ENCODE measurements at places on chromosomes 13 and 19.
A peak's percentile ranks its signal among the peaks of the same experiment; 100 is the strongest.

DNA sequence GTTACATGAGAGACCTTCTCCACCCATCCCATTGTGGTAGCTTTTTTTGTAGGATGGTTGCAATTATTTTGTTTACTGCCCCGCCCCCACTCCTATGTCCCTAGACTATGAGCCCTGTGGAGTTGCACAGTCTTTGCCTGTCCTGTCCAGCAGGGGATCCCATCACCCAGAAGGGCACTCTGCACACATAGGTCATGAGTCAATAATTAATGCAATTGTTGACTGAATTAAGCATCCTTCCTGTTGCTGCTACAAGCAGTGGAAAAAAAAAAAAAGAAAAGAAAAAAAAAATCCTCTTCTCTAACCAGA is 14.2 kb downstream of the C19orf81 start:
- DNase-seq = no peak

DNA sequence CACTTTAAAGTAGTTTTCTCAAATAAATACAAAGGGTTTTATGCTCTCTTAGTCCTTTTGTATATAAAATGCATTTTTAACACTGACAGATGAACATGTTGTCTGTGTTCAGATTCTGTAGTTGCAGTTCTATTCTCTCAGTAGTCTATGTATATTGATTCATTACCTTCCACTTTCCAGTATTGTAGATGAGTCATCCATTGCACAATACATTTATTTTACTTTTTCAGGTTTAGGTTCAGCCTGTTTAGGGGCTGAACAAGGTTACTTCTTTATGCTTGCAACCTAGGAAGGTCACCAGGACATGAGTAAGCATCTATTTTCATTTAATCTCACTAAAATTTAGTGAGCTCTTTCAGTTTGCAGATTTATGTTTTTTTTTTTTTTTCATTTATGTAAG is 173.6 kb downstream of the NALCN start:
- no peak for DNase-seq

- DNase-seq = no peak
Measured at GRCh38 chr19:32810452-32810851, 59.1 kb downstream of the SLC7A9 start.

GRCh38 chr13:21894091-21894490 is 223.2 kb downstream of the FGF9 start:
- DNase-seq = no peak

GRCh38 chr13:80235166-80235966 is 105.6 kb downstream of the SPRY2 start:
- DNase-seq = no peak

- no peak for DNase-seq
Measured at GRCh38 chr13:29136341-29136740, 316.2 kb downstream of the MTUS2 start.

DNA sequence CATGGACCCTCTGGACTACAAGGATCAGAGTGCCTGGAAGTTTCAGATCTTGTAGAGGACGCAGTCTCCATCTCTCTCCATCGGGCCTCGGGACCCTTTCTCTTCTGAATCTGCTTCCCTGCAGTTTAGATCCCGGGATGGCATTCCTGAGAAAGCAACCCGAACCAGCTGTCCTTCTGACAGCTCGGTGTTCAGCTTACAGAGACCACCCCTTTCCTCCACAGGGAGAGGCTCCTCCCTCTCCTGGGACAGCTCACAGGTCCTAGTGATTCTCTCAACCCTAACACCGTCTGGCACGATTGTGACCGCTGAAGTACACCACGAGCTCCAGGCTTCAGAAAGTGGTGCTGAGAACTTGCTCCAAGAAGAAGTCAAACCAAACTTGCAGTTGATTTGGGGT is 18.2 kb downstream of the CRX start:
- DNase-seq = no peak

DNA sequence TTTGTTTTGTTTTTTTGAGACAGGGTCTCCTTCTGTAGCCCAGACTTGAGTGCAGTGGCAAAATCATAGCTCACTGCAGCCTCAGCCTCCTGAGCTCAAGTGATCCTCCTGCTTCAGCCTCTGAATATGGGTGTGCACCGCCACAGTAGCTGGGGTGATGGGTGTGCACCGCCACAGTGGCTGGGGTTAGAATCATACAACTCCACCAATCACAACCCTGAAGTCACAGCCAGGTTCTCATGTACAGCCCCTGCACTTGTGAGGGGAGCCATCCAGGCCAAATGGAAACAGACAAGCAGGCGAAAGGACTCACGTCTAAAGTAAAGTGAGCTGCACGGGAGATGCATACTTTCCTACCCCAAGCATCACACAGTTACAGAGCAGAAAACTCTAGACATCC is 63.1 kb upstream of the RANBP3 start:
- DNase-seq = no peak

DNA sequence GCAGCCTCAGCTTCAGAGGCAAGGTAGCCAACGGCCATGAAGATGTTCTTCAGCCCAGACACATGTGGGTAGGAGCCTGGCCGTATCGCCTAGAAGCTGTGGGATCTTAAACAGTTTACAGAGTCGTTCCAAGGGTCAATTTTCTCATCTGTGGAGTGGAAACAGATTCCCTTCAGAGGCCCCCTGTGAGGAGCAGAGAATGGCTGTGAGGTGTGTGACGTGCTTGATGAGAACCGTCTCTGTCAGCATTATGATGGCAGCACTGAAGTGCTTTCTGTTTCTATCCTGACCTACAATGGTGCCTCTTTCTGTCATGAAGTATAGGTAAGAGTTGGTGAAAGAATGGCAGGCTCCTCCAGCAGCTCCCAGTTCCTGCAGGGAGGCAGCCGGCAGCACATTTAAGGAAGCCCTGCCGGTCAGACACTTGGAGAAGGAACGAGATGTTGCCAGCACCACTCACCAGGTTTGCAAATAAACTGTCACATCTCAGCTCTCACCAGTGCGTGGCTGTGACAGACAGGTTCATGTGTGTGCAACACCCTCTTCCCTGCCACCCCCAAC is 277.3 kb downstream of the FOXO1 start:
- DNase-seq = peak; percentile 72

GRCh38 chr19:33405553-33406461 is 32.3 kb downstream of the CEBPG start:
- no peak for DNase-seq

DNA sequence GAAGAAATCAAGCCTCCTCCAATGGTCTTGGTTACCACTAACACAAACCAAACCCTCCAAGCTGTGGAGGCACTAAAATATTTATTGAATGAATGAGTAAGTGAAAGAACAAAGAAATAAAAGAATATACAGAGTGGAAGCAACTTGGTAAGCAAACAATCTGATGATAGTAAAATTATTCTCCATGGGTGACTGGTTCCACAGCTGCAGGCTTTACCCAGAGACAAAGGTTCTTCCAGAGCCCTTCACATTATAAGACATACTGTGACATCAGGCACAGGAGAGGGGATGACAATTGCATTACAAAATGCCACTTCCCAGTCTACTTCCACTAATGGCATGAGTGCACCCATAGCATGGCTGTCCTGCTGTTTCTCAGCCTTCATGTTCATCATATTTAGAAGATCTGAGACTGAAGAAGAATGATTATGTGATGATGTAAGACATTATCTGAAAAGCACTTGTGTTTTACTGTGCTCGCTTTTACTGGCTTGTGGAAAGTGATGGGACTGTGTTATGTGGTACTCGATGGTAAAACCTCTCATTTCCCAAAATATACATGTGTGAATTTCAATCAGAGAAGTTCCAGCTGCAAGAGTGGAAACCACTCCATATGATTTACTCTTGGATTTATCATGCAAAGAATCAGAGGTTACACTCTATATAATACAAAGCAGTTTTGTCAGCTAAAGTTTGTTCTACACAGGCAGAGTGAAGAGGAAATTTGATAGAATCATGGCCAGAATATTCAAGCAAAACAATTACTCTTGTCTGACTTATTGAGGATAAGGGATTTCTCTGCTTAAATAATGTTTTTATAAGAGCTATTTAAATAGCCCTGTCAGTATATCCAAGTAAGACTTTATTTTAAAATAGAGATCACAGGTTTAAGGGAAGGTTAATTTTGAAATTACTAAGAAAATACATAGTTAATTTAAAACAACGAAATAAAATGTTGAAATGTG is 220.2 kb upstream of the NBEA start:
- no peak for DNase-seq

- DNase-seq = no peak
Measured at GRCh38 chr19:42255766-42256745, 1.1 kb upstream of the ERF start.

GRCh38 chr13:40283666-40284065 is 382.8 kb downstream of the FOXO1 start:
- no peak for DNase-seq

GRCh38 chr19:33302974-33303790 is 848 bp upstream of the CEBPA start:
- no peak for DNase-seq

DNA sequence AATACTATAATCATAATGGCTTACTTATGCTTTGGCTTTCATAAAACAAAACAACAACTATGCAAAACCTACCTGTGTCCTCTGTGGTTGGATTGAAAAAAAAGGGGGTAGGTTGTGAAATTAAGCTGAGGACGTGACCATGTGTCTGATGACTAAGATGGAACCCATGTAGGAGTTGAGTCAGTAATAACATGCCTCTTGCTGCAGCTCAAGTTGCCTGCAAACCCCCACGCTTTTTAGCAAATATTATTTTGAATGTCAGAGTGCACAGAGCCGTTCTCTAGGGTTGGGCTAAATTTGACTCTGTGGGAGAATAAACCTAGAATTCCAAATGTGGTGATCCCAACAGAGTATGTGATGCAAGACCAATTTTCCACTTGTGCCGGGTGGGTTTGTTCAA is 209.3 kb downstream of the KCNRG start:
- no peak for DNase-seq

GRCh38 chr13:65217471-65217995 is 2012.6 kb downstream of the PCDH9 start:
- no peak for DNase-seq

- no peak for DNase-seq
Measured at GRCh38 chr13:90070837-90071525, 1276.5 kb upstream of the MIR17HG start.

- DNase-seq = peak; percentile 71
Measured at GRCh38 chr19:29873024-29873800, 61.4 kb downstream of the CCNE1 start.

DNA sequence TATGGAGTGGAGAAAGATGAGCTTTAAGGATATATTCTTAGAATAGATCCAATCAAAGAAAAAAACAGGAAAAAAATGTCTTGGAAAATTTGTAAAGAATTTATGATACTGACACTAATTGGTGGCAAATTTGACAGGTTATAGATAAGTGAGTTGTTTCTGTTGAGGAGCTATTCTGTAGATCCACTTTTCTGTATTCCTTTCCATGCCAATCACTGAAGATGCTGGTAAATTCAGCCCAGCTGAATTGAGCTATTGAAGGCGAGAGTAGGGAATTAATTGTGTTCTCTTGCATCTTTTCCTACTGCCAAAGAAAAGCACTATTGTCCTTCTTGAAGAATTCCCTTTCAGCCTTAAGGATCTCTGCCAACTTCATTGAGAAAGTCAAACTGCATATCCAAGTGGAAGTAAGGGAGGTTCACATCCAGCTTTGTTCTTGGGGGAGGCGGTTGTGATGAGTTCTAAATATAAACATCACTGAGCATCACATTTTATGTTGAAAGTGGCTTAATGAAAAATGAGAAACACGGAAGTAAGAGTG is 113.1 kb downstream of the PCDH9 start:
- DNase-seq = no peak

GRCh38 chr13:25943081-25943480 is 108.7 kb downstream of the SHISA2 start:
- DNase-seq = no peak

DNA sequence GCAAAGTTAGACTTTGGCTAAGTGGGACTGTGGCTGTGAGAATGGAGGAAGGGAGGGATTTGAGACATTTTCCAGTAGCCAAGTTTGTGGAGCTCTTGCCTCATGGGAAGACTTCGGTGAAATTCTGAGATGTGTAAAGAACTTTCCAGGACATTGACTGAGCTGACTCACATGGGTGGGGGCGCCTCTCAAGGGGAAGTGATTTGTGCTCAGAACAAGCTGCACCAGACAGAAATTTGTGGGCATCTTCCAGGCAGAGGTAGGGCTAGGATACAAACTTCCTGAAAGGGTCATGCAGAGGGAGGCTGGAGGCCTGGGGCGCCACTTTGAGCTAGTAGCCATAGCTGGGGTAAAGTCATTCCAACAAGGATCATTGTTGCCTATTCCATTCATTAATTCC is 9.8 kb upstream of the SIGLEC10 start:
- no peak for DNase-seq

DNA sequence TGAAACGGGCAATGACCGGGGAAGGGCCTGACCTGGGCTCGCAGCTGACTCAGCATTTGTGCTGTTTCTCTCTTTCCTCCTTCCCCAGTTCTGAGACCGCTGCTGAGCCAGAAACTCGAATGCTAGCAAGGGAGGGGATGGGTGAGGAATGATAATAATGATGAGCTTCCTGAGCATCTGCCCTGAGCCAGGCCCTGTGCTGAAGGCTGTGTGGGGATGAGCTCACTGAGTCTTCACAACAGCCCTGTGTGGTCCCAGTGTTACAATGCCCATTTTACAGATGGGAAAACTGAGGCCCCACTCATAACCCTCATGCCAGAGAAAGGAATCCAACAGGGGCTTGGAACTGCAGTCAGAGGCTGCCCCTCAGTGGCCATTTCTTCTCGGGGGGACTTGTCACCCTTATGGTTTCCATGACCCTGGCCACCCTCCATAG is 8.1 kb downstream of the SULT2B1 start:
- DNase-seq = no peak

DNA sequence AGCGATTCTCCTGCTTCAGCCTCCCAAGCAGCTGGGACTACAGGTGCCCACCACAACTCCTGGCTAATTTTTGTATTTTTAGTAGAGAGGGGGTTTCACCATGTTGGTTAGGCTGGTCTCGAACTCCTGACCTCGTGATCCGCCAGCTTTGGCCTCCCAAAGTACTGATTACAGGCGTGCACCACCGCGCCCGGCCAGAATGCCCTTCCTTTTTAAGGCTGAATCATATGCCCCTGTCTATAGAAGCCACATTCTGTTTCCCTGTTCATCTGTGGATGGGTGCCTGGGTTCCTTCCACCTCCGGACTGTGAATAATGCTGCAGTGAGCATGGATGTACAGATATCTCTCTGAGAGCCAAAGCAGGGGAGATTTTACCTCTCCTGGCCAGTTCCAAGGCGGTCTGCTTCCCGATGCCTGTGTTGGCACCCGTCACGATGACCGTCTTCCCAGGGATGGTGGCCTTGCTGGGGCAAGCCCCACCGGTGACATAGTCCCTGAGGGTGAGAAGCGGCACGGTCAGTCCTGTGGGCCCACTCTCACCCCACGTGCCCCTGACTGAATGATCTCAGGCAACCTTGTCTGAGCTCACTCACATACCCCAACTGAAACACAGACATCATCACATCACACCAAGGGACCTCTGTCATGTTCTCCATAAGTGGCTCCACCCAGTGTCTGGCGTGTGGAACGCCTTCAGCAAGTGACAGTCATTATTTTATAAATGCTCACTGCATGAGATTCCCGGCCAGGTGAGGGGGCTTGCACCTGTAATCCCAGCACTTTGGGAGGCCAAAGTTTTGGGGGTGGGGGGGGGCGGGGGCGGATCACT is 4.0 kb downstream of the RDH13 start:
- DNase-seq = no peak

Data from CD4-positive, alpha-beta T cell treated with Interferon alpha-2 for 1 hour (primary cell).